Colonic mucosa (tissue), 4 donors: ENCODE measurements at places on chromosomes 16 and 17. TPM values are rescaled to one million over a fixed set of nuclear protein-coding genes. Genes with fewer than 3 reads are reported as not detected.

Gene TIMP2
- 86.1 TPM for total RNA-seq

Gene ANKFN1
- total RNA-seq: 0.58 TPM

Gene ABCC6
- total RNA-seq: 14.5 TPM

Gene ZNF423
- 4.7 TPM for total RNA-seq

Gene NAA38
- 59.5 TPM for total RNA-seq

GRCh38 chr17:74544991-74545842 is 698 bp downstream of the CD300C start:
- no peak for DNase-seq

DNA sequence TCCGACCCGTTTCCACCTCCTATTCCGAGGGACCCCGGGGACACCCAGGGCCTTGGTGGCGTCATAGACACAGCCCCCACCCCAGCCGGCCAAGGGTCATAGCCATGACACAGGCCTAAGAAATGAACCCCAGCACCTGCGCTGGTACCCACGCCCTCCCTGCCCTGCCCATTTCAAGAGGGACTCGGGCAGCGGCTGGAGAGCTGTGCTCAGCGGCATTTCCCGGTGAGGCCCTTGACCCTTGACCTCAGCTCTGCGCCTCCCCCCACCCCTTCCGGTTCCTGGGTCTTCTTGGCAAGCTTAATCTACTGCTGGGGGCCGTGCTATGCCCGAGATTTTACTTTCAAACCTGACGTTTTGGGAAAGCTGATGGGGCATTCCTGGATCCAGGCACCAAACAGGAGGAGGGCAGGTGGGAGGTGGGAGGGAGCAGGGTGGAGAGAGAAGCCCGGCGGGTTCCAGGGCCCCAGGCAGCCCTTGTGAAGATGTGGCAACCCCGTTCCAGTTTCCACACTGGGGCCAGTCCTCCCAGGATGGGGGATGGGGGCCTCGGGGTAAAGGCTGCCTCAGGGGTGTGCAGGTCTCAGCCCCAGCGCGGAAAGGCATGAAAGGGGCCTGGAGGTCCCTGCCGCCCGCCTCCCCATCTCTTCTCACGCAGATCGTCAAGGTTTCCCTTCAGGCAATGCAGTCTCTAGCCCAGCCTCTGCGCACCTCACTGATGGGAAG is at the start of gene SLC22A31:
Gene SLC22A31 (minus strand): TSS at position 414 of the 726 bp plus-strand sequence. CDS start 36 bp downstream, at position 378.
- DNase-seq: no peak

DNA sequence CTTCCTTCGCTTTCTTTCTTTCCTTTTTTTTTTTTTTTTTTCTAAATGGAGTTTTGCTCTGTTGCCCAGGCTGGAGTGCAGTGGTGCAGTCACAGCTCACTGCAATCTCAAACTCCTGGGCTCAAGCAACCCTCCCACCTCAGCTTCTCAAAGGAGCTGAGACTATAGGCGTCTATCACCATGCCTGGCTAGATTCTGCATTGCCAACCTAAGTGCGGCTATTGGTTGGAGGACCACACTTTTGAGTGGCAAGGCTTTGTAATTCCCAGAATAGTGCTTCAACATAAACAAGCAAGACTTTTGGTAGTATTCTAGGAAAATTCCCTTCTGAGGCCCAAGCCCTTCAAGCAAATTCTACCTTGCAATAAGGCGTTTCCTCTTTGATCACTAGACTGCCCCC is 107.8 kb downstream of the YPEL2 start:
- DNase-seq: no peak

DNA sequence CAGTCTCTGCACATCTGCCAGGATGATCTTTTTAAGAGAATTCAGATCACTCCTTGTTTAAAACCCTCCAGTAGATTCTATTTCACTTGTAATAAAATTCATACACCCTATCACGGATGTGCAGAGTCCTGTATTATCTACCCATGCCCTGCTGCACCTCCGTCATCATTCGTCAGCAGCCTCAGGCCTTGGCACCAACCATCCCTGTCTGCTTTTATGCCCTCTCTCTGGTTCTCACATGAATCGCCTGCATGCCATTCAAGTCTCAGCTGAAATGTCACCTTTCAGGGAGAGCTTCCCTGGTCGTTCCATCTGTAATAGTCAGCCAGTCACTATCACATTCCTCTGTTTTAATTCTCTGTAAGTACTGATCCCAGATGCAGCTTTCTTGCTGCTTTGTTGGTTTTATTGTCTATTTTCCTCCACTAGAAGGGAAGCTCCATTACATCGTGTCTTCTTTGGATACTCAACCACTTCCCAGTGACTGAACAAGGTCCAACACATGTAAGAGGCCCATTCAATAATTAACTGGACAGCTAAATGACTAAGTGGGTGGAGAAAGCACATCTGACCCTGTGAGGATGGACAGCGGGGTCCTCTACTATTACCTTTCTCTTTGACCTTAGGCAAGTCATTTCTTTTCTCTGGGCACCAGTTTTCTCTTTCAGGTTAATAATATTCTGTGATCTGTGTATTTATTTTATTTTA is 81.2 kb upstream of the GOT2 start:
- no peak for DNase-seq

GRCh38 chr17:81324177-81324850 is 29.2 kb upstream of the SLC38A10 start:
- no peak for DNase-seq

DNA sequence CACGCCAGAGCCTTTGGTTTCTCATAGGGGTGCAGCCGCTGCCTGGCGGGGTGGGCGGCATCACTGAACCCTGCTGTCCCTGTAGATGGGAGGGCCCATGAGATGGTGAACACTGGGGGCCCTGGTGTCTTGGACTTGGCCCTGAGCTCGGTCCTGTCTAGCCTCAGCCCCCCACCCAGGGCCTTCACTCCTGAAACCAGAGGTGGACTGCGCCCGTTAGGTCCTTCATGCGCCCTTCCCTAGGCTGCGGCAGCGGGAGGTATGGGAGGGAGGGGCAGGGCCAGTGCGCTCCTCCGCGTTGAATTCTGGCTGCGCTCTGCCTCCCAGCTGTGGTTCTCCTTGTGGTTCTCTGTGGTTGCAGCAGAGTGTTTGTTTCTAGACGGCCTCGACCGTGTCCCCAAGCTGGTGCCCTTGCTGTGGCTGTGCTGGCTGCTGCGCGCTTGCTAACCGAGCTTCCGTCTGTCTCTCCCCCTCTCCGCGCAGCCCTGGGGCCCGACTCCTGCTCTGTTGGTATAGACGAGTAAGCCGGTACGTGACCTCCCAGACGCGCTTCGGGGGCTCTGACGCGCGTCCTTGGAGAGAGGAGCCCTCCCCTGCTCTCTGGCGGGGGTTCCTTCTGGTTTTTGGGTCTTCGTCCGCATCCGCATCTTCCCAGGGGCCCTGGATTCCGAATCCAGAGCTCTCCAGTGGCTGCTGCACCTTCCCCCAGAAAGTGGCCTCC is 7.4 kb upstream of the NUDT16L1 start:
- DNase-seq: no peak

DNA sequence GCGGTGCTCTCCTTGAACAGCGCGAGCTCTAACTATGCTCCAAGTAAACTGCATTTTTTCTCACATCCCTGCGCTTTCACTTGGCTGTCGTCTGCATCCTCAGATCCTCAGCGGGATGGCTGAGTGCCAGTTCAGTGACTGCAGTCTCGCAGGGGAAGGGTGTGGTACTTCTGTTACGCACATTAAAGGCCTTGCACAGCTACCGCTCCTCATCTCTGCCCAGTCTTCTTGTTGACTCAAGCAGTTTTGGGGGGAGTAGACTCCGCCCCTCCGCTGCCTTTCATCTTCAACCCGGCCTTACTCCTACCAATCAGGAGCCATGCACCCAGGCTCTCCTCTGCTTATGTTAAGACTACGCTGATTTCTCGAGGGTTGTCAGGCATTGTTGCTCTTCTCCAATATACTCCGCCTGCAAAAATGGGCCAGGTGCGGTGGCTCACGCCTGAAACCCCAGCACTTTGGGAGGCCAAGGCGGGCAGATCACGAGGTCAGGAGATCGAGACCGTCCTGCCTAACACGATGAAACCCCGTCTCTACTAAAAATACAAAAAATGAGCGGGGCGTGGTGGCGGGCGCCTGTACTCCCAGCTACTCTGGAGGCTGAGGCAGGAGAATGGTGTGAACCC is 10.0 kb downstream of the ATP5PD start:
- peak; percentile 92 for DNase-seq

- DNase-seq: no peak
These were observed 8.2 kb downstream of the MYH3 start for GRCh38 chr17:10648956-10649355.

- no peak for DNase-seq
These were observed 52.5 kb downstream of the TMEM114 start for GRCh38 chr16:8537691-8538342.

GRCh38 chr16:3071655-3072054 is 6.2 kb downstream of the IL32 start:
- no peak for DNase-seq

- no peak for DNase-seq
These were observed 7.6 kb upstream of the LCAT start for GRCh38 chr16:67951485-67951884.

- no peak for DNase-seq
These were observed 6.1 kb upstream of the HEATR3 start for GRCh38 chr16:50059669-50060068.

- DNase-seq: no peak
These were observed 7.2 kb upstream of the MTMR4 start for GRCh38 chr17:58521680-58522079.

DNA sequence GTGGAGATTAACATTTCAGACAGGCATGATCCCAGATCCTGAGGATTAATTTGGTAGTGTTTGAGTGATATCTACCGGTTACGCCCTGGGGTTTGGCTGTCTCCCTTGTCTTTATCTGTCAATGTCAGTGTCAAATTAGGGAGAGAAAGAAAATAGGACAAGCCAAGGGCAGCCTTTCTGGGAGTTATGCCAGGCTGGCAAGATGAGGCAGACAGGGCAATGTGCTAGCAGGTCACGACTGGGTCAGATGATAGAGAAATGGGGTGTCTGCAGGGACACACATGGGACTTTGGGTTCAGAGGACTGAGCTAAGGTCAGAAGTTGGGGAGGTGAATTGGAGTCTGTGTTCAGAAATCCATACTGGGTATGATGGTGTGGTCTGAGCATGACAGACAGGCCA is 27.4 kb upstream of the LYRM9 start:
- no peak for DNase-seq

DNA sequence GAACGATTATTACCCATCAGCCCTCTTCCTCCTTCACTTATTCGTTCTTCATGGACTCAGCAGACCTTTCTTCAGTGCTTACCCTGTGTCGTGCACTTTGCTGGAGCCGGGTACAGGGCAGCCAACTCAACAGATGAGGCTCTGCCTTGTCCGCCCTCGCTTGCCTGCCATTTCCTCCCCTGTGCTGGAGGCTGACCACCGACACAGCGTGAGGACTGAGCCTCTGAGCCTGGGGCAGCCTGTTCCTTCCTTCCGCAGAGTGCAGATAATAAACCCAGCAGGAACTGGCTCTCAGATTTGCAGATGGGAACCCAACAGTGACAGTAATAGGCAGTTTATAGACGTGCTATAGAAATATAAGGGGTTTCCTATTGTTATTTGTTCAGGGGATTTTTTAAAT is 7.0 kb upstream of the SLC39A11 start:
- no peak for DNase-seq

- DNase-seq: peak; percentile 80
These were observed at the start of gene CHD9NB for GRCh38 chr16:53052519-53053501. Gene CHD9NB (minus strand): TSS chr16:53052897. CDS start chr16:53044158, 8,739 bp downstream.

DNA sequence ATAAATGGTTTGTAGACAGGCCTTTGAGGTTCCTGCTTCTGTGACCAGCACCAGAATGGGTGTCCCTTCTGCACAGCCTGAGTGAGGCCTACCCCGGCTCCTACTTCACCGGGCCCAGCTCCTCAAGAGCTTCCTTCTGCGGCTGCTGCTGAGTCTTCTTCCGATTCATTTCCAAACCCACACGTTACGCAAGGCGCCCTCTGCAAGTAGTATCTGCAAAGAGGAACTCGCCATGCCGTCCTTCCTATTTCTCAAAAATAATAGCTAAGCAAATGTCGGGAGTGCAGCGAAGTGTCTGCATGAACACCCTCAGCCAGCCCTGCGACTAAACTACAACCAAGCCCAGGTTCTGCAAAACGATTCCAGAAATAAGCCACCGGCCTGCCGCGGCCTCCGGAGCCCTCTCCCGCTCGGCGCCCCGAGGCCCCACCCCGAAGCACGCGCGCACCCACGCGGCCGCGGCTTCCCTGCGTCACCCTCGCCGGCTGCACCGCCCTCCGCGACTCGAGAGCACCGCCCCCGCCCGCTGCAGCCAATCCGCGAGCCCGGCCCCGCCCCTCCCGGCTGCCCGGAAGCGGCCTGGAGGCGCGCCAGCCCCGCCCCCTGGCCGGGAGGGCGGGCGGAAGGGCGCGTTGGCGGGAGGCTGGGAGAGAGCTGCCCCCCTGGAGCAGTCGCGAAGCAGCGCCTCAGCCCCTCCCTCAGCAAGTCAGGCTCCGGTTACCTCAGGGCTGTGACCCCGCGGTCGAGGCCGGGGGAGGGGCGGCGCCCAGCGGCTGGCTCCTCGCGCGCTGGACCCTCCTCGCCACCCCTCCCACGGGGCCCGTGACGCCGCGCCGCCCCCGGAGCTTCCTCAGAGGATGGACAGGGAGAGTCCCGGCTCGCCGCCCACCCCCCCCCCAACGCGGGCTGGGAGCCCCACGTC is 8.3 kb downstream of the MNT start:
- DNase-seq: peak; percentile 95

DNA sequence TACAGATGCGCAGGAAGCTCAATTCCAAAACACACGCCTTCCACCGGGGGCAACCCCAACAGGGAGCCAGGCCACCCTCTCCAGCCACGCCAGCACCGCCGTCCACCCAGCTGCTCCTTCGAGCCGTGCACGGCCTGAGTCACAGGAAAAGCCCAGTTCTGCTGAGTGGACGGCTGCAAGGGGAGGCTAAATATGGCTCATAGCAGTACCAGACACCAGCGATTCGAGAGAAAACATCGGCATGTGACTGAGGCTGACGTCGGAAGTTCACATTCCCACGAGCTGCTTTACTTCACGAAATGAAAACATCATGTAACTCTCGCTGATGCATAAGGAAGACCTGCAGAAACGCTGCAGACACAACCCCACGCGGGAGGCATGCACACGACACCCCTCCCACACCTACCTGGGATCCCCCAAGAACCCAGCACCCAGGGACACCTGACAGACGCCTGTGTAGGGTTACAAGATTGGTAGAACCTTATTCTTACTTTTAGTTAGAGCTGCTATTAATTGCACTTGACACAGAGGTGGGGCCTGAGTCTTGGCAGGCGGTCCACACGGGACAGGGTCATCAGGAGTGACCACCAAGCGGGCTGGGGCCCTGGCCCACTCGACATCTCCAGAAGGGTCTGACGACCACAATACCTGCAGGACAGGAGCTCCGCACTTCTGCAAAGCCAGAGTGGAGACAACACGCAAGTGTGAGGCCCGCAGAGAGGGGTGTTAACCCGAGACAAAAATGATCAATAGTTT is 116.8 kb downstream of the ANKRD11 start:
- no peak for DNase-seq

GRCh38 chr17:37702598-37702997 is 42.3 kb downstream of the HNF1B start:
- DNase-seq: peak; percentile 59

- DNase-seq: no peak
These were observed 28.2 kb upstream of the ZC3H18 start for GRCh38 chr16:88541831-88542616.

- DNase-seq: no peak
These were observed 71.4 kb upstream of the ARL4D start for GRCh38 chr17:43327421-43327820.
